ENCODE measurements at places on chromosomes 7 and 10.

GRCh38 chr7:22660293-22660692 lies 66.7 kb upstream of the IL6 start:
- no peak for DNase-seq

DNA sequence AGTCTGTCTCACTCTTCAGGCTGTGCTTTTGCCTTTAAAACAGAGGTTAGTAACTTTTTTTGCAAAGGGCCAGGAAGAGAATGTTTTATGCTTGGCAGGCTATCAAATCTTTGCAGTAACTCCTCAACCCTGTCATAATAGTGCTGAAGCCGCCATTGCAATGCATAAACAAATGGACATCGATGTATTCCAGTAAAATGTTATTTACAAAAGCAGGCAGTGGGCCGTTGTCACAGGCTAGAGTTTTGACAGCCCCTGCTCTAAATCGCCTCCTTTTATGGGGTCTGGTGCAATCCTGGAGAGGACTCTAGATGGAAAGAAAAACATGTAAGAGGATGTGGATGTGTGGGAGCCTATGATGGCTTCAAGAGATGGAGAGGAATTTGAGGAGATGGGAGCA lies 568.3 kb downstream of the TYW1 start:
- no peak for DNase-seq

GRCh38 chr7:110921595-110922151 lies 169.3 kb upstream of the LRRN3 start:
- DNase-seq = no peak

DNA sequence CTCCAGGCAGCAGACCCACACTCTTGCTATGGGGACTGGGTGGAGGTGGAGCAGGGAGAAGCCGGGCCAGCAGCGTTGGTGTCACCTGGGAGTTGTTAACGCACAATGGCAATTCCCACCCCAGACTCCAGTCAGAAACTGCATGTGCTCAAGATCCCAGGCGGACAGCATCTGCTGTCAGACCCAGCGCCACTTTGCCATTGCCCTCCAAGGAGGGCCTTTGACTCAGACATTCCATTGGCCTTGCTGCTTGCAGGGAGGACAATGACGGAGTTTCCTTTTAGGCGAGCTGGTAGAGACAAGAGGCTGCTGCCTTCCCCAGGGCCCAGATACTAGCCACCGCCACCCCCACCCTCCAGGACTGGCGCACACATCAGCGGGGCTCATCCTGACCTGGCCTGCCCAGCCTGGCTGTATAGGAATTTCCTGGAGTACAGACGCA lies 34.5 kb downstream of the ZNF775 start:
- DNase-seq = no peak

Data from activated CD8-positive, alpha-beta memory T cell treated with anti-CD3 and anti-CD28 coated beads for 1 hour (primary cell).